Stimulated activated memory B cell treated with anti-CD40 and anti-IgM and Interleukin-4, amounts not matched to agents 10 μg/mL and 1 μg/mL and 100 μg/mL, for 72 hours (primary cell): ENCODE measurements at places on chromosomes 7 and 10.

DNA sequence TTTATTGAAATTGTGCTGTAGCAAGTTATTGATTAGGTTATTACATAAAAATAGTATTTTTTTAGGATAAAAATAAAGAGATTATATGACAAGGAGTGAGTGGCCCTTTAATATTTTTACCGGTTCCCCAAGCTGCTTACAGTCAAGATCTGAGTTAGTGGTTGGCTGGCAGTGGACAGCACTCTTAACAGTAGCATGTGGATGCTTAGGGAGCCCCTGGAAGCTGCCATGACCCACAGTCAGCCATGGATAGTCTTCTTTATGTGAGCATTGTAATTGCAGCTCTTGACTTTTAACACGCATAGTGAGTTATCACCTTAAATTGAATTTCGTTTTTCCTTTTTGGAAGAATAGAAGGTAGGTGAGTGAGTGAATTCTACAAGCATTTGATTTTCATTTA is 22.1 kb downstream of the RAB18 start:
- no peak for ATAC-seq

GRCh38 chr7:30705008-30705407 is 22.8 kb upstream of the CRHR2 start:
- no peak for ATAC-seq

GRCh38 chr10:60206735-60207134 is 182.9 kb downstream of the ANK3 start:
- ATAC-seq = no peak

DNA sequence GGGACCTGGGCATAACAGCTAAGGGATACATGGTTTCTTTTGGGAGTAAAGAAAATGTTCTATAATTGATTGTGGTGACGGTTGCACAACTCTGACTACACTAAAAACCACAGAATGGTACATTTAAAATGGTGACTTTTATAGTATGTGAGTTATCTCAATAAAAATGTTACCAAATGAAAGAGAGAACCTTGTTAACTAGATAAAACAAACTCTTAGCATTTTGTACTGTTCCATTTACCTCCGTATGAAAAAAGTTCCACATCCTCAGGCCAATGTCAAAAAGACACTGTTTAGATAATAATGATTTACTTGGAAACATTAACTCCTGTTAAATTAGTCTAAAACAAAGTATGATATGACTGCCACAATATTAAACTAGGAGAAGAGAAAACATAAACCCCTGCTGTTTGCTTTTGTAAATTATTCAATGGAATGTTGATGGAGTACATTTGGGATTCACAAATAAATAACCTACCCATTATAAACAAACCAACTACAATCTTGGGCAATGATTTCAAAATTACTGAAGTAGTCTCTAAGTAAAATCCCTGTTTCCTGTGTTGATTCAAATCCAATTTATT is 60.7 kb downstream of the SMURF1 start:
- no peak for ATAC-seq

DNA sequence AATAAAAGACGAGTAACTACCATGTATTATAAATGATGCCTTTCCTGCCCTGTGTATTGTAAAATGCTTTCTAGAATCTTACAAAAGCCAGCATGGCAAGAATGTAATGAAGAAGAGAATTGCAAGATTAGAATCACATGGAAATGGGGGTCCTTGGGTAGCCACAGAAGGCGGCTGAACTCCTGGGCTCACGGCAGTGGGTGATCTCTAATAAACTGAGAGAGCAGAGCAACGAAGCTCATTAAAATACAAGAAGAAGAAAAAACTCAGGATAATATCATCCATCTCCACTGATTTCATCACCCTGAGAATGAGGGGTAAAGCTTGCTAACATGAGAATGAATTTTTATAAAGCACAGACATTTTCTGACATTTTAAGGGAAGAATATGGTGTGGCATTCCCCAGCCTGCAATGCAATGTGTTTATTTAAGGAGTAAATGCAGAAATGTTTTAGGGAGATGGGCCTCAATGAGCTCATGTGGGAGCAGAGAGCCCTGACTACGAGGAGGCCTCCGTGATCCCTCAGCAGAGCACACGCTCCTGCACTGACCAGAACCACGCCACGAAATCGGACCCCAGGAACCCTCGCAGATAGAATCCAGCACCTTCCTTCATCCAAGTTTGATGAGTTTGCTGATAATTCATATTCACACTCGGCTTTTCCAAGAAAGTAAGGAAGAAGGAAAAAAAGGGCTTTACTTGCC is 92.7 kb upstream of the PFKP start:
- no peak for ATAC-seq

- ATAC-seq = no peak
Measured at GRCh38 chr7:75986147-75986781, 8.1 kb downstream of the TMEM120A start.

- ATAC-seq = no peak
Measured at GRCh38 chr10:86439544-86439943, 72.9 kb upstream of the GRID1 start.

DNA sequence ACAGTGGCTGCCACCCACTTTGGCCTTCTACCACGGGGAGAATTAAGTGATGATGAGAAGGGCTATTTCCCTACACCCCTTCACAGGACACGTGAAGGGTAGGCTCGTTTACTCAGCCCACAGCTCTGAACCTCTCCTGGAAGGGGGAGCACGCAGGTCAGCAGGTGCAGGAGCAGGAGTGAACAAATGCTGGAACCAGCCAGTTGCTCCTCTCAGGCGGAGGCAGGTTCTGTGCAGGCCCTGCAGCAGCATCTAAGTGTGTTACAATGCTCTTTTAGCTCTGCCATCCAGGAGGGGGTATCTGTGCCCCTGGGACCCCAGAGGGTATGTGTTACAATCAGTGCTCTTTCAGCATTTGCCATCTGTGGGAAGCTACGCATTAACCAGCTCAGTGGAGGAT is 61.2 kb downstream of the AHR start:
- ATAC-seq = no peak

GRCh38 chr10:5589011-5589660 is 64.4 kb downstream of the CALML3 start:
- ATAC-seq = no peak

- ATAC-seq = no peak
Measured at GRCh38 chr7:88040694-88041093, 106.6 kb downstream of the ADAM22 start.

DNA sequence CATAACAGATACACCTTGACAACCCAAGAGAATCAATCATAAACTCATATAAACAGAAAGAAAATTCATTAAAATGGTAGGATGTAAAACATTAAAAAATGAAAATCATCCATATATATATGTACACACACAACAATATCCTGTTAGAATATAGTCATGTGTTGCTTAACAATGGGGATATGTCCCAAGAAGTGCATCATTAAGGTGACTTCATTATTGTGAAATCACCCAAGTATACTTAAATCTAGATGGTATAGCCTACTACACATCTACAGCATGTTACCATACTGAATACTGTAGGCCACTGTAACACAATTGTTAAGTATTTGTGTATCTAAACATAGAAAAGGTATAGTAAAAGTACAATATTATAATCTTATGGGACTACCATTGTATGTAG is 115.8 kb upstream of the TMEM168 start:
- no peak for ATAC-seq

DNA sequence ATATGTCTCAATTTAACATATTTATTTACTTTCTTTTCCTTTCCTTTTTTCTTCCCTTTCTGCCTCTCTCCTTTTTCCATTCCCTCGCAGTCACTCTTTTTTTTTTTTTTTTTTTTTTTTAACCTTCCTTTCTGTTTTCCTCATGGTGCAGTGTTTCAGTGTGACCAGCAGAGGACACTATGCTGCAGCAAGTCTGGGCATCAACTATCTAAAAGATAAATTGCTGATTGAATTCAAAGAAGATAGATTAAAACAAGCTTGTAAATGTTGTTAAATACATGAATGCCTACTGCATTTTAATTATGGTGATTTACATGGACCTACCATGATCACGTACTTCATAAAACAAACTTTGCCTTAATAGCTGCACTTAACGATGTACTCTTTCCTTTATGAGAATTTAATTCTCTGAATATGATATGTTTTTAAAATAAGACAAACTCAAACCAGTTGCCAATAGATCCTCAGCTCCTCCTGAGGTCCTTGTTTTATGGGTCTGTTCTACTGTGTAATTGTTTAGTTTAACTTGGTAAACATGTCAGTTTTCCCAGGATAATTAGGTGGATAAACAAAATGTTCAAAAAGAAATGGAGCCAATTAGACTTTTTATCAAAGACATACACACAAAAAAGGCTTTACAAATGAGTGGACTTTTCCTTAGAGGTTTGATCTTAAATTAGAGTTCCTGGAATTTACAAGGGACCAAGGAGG is 101.0 kb upstream of the AGR3 start:
- no peak for ATAC-seq

- ATAC-seq = no peak
Measured at GRCh38 chr7:102843850-102844249, 69.0 kb upstream of the LRRC17 start.

DNA sequence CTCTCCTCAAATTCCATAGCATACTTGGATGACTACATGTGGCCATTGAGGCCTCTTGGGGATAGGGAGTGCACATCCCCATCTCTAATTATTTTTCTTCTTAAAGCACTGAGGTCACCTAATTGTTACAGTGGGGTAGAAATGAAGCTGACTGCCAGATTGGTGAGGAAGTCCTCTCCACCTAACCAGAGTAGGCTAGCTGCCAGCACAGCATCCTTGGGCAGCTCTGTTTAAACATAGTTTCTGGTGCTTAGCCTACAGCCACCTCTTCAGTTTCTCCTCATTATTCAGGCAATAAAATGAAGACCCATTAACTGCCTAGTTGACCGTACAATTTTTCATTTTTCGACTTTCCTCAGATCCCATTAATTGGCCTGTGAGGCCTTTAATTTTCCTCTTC is 104.6 kb downstream of the MLLT10 start:
- ATAC-seq = no peak

- no peak for ATAC-seq
Measured at GRCh38 chr10:44591911-44592310, 207.0 kb upstream of the CXCL12 start.

DNA sequence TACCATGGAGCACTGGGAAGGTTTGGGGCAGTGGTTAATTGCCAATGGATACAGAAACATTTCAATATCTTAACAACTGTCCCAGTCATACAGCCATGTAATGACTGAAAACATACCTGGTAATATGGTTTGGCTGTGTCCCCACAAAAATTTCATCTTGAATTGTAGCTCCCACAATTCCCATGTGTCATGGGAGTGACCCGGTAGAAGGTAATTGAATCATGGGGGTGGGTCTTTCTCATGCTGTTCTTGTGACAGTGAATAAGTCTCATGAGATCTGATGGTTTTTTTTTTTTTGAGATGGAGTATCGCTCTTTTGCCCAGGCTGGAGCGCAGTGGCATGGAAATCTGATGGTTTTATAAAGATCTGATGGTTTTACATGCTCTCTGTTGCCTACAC is 284.4 kb downstream of the TCF7L2 start:
- no peak for ATAC-seq

GRCh38 chr10:35352097-35352496 is 15.8 kb downstream of the CCNY start:
- no peak for ATAC-seq

GRCh38 chr7:17593819-17594419 is 295.5 kb downstream of the AHR start:
- ATAC-seq = no peak

GRCh38 chr7:104772405-104773345 is 241.3 kb upstream of the KMT2E start:
- ATAC-seq = no peak

- ATAC-seq = no peak
Measured at GRCh38 chr7:156158213-156158612, 345.9 kb upstream of the SHH start.

- no peak for ATAC-seq
Measured at GRCh38 chr10:62463364-62463763, 89.2 kb downstream of the ZNF365 start.

- no peak for ATAC-seq
Measured at GRCh38 chr10:119776536-119776935, 50.7 kb downstream of the INPP5F start.

DNA sequence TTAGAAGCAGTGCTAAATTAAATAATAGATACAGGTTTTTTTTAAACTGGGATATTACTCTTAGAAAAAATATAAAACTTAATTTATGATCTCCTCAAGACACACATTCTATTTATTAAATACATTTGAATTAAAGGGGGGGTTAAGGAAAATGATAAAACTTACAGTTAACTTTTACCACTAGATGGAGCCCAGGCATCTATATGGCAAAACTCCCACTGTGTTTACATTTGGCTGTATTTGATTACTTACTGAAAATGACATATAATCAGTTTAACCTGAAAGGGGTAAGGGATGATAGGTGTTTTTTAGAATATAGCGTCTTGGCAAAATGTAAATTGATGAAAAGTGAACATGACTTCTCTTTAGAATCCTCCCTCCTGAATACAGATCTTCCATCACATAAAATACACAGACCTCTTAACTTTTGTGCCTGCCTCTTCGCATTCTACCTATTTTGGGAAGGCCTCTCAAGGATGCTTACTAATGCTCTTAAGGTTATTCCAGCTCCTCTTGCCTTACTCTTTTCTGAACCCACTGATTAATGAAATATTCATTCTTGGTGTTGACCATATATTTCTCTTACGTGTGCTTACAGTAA is 235.7 kb downstream of the AGMO start:
- no peak for ATAC-seq

GRCh38 chr10:123769647-123770046 is 103.5 kb downstream of the GPR26 start:
- no peak for ATAC-seq

GRCh38 chr10:79616164-79616563 is 5.4 kb downstream of the SFTPA1 start:
- no peak for ATAC-seq

DNA sequence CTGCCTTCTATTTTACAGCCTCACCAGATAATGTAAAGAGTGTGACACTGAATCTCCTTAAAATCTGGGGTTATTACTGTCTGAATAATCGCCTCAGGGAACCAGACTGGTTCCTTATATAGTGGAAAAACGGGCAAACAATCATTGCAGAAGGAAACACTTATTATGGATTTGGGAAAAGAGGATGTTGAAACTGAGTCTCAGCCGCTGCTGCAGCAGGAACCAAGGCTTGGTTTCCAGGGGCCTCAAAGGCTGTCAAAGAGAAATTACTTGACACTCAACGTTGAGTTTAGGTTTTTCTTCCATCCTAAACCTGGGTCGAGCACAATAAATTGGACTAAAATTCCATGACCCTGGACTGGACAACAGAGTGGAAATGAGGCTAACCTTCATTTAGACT is 103.8 kb upstream of the AHR start:
- ATAC-seq = no peak
